Stimulated activated CD4-positive, alpha-beta T cell treated with anti-CD3 and anti-CD28 coated beads, Interleukin-4, amount 100 ng/mL, for 24 hours (primary cell): ENCODE measurements at places on chromosomes 7 and 10.

GRCh38 chr7:127950233-127950935, 80.9 kb downstream of the LRRC4 start:
- DNase-seq = no peak

DNA sequence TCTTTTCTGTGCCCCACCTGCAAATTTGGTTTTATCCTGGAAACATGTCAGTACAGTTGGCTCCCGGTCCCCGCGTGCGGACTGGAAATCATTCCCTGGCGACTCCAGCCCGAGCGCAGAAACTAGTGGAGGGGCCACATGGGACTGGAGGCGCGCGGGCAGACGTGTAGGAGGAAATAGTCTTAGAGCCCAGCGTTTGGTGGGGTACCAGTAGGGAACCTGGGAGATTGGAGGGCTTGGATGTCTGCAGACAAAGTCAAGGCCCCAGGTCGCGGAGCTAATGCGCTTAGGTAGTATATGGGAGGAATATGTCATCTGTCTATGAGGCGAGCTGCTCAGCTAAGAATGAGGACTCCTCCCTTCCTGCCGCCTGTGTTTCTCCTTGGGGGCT, 1.3 kb downstream of the GALNT17 start:
- DNase-seq = no peak

DNA sequence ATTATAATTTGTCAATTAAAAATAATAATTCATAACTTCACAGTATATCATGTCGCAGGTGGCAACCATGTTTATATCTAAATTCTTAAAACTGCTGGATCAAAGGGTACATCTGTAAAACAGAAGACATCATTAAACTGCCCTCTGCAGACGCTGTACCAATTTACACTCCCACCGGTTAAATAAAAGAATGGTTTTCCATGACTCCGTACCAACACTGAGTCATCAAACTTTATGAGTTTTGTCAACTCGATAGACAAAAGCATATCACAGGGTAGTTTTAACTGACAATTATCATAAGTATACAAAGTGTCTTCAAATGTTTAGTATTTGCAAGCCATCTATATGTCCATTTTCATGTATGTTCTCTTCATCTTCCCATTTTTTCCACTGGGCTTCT, 5.7 kb upstream of the GSTK1 start:
- no peak for DNase-seq

DNA sequence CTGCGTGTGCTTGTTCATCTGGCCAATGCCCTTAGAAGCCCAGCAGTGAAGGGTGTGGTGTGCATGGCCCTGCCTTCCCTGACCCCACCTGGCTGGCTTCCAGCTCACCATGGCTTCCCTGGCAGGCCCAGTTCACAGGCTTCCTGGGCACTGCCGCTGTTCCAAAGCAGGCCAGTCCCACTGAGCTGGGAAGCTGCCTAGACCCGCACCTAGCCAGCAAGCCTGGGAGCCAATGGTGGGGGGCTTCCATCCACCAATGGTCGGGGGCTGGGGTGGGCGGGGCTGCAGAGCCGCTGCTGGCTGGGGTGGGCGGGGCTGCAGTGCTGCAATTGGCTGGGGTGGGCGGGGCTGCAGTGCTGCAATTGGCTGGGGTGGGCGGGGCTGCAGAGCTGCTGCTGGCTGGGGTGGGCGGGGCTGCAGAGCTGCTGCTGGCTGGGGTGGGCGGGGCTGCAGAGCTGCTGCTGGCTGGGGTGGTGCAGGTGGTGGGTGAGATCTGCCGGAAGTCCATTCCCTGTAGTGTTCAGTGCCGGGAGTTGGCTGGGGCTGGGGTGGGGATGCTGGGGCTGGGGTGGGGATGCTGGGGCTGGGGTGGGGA, 12.4 kb downstream of the CALY start:
- DNase-seq = peak; percentile 59

DNA sequence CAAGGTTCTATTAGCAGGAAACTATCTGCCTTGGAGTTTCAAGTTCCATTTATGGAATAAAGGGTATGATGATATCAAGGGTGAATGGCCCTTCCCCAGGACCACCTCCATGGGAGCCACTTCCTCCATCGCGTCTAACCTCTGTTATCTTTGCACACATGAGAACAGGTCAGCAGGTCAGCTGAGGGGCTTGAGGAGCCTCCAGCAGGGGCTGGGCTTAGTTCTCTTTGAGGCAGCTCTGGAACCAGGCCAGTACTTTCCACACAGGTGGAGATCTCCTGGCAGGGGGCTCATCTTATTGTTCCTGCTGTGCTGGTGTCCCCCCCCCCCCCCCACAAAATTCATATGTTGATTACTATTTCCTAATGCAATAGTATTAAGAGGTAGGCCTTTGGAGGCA, 472.2 kb upstream of the ZMIZ1 start:
- no peak for DNase-seq

- peak; percentile 58 for DNase-seq
These were observed 78.7 kb downstream of the GATA3 start for GRCh38 chr10:8133146-8133545.

DNA sequence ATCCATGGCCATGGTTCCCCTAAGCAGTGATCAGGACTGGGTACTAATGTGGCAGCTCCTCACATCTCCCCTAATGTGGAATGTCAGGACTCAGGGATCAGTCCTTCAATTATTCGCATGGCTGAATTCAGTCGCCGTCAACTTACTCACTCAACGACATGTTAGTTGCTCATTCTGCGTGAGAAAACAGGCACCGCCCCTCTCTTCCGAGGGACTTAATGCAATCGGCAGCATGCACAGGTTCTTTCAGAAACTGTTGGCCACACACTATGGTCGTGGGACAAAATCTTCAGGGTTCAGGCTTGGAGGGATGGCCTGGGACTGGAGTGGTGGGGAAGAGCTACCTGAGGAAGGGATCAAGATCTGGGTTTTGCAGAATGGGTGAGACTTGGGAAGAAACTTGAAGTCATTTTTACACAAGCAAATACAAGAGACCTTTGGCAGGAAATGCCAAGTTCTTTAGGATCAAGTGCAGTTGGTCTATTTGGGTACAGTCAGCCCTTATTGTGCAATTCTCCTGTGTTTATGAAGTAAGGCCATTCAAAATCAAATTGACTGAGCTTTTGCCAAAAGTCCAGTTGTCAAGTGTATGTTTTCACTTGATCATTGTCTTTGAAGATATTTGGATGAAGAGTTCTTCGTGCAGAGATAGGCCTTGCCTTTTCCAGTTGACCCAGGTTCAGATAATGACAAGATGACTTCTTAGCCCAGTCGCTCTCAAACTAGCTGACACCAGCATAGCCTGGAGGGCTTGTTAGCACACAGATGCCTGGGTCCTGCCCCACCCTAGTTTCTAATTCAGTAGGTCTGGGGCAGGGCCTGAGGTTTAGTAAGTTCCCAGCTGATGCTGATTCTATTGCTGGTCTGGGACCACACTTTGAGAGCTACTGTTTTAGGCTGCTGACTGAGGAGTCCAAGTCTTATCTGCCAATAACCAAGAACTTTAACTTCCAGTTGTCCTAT, 48.5 kb downstream of the LRRC18 start:
- no peak for DNase-seq

GRCh38 chr7:102992938-102993717, 80.3 kb downstream of the LRRC17 start:
- DNase-seq = no peak

GRCh38 chr7:127158659-127159058, 94.1 kb downstream of the GRM8 start:
- DNase-seq = no peak

DNA sequence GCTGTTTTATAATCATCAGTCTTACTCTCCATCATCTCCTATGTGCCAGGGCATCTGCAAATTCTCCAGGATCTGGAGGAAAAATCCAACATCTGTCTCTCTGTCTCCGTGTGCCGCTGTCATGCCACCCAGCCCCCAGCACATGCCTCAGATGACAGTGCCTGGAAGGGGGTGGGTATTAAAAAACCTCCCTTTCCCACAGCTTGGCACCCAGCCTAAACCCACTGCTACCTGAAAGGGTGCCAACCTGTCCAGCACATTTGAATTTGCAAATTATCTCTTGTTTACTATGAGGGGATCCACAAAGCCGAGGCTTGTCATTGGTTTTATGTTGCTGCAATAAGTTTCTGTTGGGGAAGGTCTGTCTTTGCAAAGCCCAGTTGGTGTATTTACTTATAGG, 73.1 kb downstream of the EMX2 start:
- no peak for DNase-seq

DNA sequence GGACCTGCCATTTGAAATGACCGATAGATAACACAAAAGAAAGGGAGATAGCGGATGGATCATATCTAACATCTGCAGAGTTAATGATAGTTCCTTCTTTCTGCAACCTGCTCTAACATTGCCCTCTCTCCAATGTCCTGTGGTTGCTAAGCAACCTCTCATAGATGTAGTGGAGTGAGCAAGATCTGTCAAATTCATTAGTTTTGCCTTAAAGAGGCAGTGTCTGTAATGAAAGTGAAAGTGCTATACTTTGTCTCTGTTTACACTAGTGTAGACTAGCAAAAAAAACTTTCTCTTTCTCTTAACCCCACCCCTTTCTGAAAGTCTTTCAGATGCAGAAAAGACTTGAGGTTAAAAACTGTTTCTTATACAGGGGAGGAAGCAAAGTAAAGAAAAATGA, 1196.9 kb downstream of the SORCS3 start:
- DNase-seq = no peak

- no peak for DNase-seq
These were observed 946.3 kb downstream of the CNTNAP2 start for GRCh38 chr7:147062897-147063296.

GRCh38 chr7:147829016-147829415, 761.5 kb upstream of the C7orf33 start:
- DNase-seq = no peak

GRCh38 chr7:107408349-107408748, 61.5 kb upstream of the GPR22 start:
- DNase-seq = no peak

GRCh38 chr10:78296785-78297184, 263.1 kb downstream of the RPS24 start:
- no peak for DNase-seq

DNA sequence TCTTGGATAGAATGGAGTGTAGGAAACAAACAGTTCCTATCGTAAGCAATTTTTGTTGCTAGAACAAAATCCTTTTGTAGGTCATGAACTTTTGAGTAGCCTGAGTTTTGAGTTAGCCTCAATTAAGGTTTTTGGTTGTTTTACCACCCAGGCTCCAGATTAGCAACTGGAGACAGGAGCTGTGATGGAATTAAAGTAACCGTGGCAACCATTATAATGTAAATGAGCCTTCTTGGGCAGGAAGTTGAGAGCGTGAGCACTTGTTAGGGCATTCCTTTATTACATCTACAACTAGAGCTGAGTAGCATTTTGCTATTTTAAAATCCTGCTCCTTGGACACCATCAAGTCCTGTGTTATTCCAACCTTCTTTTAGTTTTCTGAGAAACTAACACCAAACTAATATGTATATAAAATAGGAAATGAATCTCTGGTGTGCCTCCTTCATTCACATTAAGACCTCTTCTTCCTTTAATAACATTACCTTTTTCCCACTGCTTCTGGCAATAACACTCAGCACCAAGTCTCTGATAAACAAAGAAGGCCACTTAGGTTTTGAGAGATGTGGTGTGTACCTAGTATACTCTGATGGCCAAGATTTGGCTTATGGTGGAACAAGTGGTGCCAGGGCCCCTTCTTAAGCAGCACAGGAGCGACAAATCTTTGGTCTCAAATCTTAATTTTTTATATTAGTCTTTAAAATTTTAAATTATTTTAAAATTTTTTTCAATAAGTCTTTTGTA, 34.0 kb downstream of the AHCYL2 start:
- no peak for DNase-seq

DNA sequence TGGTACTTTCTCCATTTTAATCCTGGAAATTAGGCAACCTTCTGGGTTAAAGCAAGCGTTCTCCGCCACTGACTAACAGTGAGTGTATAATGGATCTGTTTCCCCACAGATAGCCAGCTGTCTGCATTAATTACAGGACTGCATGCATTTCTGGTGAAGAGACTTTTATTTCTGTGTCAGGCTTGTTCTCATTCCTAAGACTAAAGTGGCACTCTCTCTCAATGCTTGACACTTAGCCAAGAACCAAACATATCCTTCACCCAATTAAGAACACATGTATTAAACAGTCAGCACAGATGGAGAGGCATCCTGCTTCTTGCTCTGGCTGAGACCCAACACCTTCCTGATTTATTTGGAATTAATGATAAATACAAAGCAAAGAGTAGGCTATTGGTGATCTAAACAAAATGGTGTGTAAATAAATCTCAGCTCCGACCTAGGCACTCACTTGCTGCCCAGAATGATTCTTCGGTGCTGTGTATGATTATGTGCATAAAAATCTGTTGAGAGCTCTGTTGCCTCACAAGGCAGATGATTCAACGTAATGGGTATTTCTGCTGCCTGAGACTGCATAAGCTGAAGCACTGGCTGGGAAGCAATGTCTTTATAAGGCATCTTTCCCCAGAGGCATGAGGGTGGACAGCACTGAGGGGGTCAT, 16.8 kb downstream of the CALU start:
- DNase-seq = no peak

- no peak for DNase-seq
These were observed 9.9 kb downstream of the LBX1 start for GRCh38 chr10:101219139-101219945.

- no peak for DNase-seq
These were observed 254.5 kb downstream of the AHR start for GRCh38 chr7:17552952-17553351.

GRCh38 chr7:70143075-70144044, 545.1 kb downstream of the AUTS2 start:
- DNase-seq = no peak

DNA sequence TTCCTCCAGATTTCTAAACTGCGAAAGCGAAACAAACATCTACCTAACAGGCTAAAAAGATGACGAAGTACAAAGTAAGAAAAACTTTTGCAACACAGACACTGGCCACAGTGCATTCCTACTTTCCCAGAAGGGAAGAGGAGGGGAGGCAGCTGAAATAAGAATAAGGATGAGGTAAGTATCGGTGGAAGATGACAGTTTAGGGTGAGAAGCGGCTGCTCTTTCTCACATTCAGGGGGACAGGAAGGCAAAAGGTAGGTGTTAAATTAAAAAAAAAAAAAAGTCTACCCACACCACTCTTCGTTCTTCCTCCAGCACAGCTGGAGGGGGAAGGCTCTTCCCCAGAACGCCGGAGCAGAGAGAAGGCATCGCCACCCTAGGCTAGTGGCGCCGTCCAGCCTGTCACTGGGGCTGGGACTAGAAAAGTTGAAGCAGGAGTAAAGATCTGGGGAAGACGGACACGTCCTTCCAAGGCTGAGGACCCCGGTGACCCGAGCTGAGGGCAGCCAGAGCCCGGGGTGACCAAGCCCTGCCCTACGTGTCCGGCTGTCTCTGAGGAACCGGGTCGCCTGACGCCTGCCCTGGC, 846 bp downstream of the DNAJC1 start:
- no peak for DNase-seq
